ENCODE measurements at places on chromosomes 16 and 17.

DNA sequence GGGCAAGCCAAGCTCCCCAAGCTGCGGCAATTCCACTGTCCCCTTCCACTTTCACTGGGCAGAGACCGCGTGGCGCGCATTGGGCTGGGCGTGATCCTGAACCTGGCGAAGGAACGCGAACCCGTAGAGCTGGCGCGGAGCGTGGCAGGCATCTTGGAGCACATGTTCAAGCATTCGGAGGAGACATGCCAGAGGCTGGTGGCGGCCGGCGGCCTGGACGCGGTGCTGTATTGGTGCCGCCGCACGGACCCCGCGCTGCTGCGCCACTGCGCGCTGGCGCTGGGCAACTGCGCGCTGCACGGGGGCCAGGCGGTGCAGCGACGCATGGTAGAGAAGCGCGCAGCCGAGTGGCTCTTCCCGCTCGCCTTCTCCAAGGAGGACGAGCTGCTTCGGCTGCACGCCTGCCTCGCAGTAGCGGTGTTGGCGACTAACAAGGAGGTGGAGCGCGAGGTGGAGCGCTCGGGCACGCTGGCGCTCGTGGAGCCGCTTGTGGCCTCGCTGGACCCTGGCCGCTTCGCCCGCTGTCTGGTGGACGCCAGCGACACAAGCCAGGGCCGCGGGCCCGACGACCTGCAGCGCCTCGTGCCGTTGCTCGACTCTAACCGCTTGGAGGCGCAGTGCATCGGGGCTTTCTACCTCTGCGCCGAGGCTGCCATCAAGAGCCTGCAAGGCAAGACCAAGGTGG is 9.8 kb downstream of the SARM1 start:
- no peak for DNase-seq

- no peak for DNase-seq
Measured at GRCh38 chr17:80921741-80922579, 69.7 kb upstream of the CHMP6 start.

DNA sequence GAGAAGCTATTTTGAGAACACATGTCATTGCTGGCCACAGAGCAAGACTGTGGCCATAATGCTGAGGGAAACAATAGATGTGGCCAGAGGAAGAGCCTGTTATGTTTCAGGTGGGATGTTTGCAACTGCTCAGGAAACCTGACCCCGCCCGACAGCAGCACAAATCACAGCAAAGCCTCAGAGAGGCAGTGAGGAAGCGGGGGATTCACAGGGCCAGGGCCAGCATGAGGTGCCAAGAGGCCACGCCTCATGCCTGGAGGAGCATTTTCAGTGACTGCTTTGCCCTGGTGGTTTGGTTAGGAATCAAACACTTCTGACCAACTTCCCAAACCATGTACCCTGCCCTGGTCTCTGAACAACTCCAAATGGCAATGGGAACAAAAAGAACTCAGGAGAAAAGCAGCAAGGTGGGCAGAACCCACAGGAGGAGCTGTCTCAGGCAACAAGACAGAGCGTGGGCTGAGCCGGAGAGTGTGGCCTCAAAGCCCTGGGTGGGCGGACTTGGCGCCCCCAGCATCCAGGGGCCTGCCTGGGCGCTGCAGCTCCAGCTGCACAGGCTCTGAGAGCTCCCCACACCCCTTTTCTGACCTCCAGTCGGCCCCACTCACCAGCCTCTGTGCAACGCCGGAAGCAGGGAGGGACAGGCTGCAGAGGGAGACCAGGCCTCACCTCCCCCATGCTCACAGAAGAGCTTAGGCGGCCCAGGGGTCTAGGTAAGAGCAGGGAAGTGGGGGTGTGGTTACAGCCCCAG is 20.6 kb downstream of the HIC1 start:
- DNase-seq = no peak

- no peak for DNase-seq
Measured at GRCh38 chr17:50190293-50190602, 11.2 kb downstream of the COL1A1 start.

DNA sequence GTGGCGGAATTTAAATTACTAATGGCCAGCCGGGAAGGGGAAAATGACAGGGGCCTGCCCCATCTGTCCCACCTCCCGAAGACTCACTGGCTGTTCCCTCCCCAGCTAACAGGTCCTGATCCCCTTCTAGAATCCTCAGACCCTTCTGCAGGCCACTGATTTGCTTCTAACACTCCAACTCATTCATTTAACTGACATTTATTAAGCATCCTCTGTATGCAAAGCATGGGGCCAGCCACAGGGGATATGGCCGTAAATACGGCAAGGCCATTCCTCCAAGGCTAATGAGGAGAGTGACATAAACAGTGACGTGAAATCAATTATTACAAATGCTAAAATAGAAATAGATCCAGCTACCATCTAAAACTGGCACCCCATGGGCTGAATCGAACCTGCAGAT is 195.3 kb downstream of the GSG1L start:
- DNase-seq = no peak

DNA sequence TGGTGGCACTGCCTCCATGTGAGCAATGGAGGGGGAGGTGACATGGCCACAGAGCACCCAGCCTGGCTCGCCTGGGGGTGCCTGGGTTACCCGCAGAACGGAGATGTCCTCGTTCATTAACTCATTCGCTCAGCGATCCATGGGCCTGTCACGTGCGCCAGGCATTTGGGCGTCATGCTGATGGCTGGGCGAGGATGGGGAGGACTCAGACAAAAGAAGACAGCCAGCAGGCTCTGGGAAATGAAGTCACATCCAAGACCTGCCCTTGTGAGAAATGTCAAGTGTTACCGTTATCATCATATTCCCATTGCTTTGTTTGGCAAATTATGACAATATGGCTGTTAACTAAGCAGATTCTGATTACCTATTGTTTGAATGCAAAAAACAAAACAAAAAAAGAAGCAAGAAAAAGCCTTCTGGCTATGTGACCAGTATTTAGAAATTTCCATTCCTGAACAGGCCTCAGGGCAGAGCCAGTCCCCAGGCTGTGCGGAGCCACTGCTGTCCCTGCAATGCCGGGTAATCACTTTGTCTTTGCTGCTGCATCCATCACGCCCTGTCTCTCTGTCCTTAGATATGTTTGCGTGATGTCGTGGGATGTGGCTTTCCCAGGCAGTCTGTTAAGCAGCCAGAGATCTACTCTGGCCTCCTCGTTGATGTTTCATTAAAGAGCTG is 57.9 kb downstream of the CMIP start:
- DNase-seq = no peak

DNA sequence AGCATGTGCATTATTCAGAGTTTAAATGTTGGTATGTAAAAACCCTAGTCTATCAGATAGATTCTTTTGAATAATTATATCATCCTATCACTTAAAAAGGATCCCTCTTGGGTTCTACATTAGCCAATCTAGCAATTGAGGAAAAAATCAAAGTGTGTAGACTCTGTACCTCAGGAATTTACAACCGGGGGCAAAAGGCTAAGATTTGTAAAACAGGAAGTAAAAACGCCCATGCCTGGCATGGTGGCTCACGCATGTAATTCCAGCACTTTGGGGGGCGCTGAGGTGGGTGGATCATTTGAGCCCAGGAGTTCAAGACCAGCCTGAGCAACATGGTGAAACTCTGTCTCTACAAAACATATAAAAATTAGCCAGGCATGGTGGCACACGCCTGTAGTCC is 58.6 kb downstream of the SLC6A4 start:
- no peak for DNase-seq

- no peak for DNase-seq
Measured at GRCh38 chr16:67284699-67285646, 5.6 kb downstream of the PLEKHG4 start.

- no peak for DNase-seq
Measured at GRCh38 chr17:41549596-41550039, 21.5 kb upstream of the KRT19 start.

- DNase-seq = peak; percentile 41
Measured at GRCh38 chr17:68054296-68054900, 18.9 kb downstream of the KPNA2 start.

DNA sequence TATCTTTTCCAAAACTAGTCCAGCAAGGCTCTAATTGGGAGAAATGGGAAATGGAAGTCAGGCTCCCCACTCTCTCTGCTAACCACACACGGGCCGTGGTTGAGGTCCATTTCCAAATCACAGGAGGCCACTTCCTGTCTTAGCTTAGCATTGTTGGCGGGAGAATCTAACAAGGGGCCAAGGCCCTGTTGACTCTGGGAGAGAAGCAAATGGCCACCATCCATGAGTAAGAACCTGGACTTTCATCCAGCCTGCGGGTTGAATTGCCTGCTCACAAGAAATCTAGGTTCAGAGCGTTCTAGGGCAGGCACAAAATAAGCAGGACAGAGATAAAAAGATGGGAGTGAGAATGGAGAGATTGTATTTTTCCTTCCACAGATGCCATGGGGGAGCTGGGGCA is 5.7 kb downstream of the FAM20A start:
- no peak for DNase-seq

DNA sequence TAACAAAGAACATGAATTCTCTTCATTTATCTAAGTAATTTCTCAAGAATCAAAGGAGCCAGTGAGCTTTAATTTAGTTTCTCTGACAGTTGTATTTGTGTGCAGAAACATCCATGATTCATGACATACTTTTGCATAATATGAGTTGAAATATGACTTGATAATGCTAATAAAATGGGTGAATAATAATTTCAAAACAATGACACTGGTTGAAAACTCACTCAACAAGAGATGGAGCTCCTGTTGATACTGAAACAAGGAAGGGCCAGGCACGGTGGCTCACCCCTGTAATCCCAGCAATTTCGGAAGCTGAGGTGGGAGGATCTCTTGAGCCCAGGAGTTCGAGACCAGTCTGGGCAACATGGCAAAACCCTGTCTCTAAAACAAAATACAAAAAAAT is 147.0 kb downstream of the MAP2K6 start:
- DNase-seq = no peak

DNA sequence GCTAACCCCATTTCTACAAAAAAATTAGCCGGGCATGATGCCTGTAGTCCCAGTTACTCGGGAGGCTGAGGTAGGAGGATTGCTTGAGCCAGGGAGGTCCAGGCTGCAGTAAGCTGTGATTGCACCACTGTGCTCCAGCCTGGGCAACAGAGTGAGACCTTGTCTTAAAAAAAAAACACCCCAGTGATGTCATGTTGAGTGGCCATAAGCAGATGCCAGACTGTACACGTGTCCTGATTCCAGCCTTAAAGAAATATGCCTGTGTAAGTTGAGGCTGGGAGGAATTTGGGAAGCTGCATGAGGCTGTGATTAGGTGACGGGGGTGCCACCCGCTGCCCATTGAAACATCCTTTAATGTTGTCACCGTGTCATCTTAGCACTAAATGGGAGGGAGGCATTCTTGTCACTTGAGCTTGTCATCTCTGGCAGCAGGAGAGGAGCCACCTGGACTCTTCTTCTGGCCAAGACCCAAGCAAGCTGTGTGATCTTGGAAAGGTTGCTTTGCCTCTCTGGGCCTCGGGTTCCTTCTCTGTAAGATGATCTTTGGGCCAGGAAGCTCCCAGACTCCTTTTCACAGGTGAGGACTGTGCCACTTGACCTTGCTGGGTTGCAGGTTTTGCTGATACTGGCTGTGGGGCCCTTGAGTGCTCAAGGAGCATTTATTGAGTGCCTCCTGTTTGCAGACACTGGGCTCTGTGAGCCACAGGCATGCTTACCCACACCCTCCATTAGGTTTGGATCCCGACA is 98.3 kb upstream of the CIBAR2 start:
- DNase-seq = peak; percentile 67

DNA sequence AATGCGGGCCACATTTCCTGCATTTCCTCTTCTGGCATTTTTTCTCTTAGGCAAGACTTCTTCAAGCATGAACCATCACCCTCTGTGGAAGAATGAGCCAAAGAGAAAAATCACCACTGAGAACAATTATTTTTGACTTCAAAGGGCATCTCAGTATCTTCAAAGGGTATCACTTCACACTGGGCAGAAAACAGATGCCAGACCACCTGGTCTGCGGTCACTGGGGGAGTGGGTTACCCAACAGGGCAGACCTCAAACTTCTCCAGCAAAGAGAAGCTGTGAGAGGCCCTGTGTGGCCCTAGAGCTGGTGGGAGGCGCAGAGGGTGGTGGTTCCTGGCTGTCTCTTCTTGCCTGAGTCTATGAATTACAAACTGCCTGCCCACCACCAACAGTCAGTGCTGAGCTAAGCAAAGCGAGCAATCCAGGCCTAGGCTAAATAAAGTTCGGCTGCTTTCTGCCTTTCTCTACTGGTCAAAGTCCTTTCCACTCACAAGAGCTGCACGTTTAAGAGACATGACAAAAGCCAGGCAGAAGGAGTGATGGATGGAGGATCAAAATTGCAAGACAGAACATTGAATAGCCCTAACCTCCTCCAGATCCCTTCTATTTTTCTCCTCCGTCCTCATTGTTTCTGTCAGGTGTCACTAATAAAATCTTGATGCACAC is 602.7 kb upstream of the CDH5 start:
- no peak for DNase-seq

DNA sequence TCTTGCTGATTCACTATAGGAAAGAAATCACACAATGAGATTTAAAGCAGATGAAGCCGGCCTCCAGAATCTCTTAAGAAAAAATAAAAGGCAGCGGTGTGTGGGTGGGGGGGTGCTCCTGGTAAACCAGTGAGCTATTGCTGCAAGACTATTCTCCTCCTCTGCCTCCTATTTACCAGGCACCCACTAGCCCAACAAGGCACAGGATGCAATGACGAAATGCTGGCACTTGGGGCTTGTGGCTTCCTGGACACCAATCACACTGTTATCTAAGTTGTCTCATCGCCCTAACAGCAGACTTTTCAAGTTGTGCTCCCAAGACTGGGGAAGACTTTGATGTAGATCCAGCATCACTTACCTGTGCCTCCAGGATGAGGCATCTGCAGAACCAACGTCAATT is 50.2 kb upstream of the NDRG4 start:
- DNase-seq = no peak

DNA sequence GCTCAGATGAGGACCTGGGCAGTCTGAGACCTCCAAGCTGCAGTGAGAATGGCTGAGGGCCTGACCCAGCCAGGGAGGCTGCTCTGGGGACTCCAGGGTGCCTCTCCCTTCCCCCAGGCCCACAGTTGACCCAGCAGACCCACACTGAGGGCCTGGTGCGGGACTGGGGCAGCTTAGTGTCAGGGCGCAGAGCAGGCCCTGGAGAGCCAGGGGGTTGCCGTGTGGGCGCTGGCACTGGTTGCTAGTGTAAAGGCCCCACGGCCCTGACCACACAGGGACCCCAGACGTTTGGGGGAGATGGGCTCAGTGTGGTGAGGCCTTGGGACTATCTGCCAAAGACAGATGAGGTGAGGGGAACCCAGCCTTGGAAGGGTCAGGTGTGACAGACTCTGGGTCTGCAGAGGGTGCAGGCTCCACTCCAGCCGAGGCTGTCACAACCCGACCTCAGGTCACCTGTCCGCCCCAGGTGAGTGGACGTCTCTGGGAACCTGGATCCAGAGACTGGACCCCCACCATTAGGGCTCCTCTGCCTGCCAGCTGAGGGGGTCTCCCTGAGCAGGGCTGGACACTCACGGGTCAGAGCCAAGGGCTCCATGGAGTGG is 50.8 kb upstream of the GNG13 start:
- DNase-seq = no peak
